Prostate gland (tissue), 2 donors: ENCODE measurements at places on chromosomes 1 and 21.

DNA sequence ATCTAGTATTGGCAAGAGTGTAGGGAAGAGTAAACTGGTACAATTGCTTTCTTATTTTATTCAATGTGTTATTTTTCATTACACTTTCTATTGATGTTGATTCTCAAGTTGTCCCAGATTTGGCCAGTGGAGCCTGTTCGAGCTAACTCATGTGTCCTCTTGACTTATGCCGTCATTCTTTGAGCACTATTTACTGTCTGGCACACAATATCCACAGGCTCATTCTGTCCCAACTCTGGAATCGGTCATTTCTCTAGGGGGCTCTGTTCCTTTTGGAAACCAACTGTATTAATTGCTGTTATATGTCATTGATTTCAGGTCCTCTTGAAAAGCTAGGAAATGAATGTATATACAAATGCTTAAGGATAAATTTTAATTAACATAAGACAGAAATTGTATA lies 22.4 kb upstream of the SFPQ start:
- DNase-seq = no peak

- no peak for DNase-seq
These were observed 1232.1 kb downstream of the MRPL39 start for GRCh38 chr21:24375201-24375600.

GRCh38 chr1:17755120-17755519 lies at the start of gene ACTL8:
Gene ACTL8, plus strand, starts transcription at chr1:17755333. Its CDS starts 67,676 bp downstream, at chr1:17823009.
- DNase-seq = no peak

- no peak for DNase-seq
These were observed 41.5 kb downstream of the LRRC3 start for GRCh38 chr21:44496564-44497550.

- no peak for DNase-seq
These were observed 2.5 kb downstream of the AGO4 start for GRCh38 chr1:35810096-35810881.

GRCh38 chr1:180497826-180498225 lies 4.6 kb downstream of the ACBD6 start:
- DNase-seq = no peak

DNA sequence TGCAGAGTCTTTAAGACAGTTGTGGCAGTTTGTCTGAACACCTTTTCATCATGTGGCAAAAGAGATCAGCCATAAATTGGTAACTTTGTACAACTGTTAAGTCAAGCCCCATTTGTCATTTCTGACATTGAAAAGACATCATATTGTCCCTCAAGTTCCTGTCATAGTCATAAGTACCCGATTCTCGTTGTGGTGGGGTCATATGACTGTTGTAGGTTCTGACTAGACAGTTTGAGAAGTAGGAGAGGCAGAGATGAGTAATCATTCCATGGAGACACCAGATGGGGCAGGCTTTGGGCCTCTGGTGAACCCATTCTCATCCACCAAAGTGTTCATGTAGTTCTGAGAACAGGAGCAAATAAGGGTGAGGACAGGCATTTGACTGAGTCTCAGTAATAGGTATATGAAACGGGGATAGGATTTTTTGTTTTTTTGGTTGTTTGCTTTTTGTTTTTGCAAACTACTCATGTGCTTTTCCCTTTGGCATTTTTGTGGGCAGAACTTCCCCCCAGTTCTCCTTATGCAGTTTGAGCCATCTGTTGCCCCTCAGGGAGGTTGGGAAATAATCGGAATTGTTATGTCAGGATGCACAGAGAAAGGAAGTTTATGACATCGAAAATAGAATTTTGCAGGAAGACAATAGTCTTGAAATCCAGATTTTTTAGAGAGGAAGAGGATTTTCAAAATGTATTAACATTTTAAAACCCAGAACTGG lies 86.9 kb upstream of the KCNE2 start:
- no peak for DNase-seq

DNA sequence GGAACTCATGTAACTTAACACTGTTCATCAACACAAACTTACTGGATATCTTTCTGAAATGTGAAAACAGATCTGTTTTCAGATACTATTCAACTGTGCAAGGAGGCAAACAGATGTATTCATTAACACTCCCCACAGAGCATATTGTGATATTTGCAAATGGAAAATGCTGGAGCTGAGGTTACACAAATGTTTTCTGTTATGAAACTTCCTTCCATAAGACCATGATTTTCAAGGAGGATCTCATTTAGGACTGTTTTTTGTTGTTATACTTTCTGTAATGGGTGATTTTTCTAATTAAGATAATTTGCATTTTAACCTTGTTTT lies 56.1 kb downstream of the GABPA start:
- DNase-seq = no peak

- no peak for DNase-seq
These were observed 91.1 kb downstream of the SMYD2 start for GRCh38 chr1:214372092-214372491.

- DNase-seq = no peak
These were observed 43.3 kb downstream of the VTCN1 start for GRCh38 chr1:117167402-117167801.

- no peak for DNase-seq
These were observed 143.3 kb downstream of the GREM2 start for GRCh38 chr1:240468656-240469055.

DNA sequence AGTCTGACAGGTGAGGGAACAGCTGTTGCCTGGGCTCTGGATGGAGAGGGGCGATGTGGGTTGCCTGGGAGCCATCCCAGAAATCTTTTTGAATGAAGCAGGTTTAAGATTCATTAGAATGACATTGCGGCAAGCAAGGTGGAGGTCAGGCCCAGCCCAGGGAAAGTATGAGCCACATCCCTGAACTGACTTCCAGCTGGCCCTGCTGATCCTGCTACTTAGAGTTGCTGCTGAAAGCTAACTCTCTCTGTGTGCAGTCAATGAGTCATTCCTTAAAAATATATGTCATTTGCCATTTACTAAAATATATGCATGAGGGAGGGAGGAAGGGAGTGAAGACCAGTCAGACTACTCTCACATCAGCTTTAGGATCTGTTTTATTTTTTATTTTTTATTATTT lies 54.3 kb upstream of the RAB3GAP2 start:
- DNase-seq = no peak

GRCh38 chr1:27428316-27429028 lies 36.0 kb downstream of the GPR3 start:
- DNase-seq = no peak

DNA sequence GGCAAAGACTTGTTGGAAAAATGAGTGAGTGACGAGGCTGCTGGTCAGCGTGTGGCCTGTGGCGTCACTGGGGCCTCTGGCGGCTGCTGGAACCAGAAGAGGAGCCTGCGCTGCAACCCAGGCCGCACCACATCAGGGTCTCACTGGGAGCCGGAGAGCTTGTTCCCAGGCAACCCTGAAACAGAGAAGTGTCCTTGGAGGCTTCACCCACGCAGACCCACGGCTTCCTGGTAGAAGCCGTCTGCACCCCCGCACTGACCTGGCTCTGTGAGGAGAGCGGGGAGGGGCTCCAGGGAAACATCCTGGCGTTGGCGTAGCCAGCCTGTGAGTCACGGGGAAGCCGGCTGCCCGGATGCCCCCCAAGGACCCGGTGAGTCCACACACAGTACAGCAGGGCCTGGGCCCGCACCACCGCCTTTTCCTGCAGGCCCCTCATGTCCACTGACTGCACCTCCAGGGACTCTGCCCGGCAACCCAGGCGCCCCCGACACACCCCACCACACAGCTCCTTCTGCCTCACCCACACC lies 57.4 kb downstream of the COL6A1 start:
- no peak for DNase-seq

DNA sequence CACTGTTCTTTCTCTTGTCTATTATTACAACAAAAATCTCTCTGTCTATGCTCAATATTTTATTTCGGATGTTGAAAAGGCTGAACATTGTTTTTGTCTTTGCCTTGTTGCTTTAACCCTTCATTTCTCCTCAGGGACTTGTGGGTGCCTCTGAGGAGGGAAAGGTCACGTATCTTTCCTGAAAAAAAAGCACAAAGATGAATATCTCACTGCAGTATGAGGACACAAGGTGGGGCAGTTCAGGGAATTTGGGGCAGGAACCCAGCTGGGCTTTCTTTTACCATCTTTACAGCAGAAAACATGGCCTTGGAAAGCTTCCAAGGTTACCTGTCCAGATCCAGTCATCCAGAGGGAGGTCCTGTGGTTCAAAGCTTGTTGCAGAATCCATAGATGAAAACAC lies 99.1 kb upstream of the LPGAT1 start:
- DNase-seq = no peak

- DNase-seq = peak; percentile 11
These were observed 10.9 kb upstream of the CD101 start for GRCh38 chr1:116990612-116991151.

DNA sequence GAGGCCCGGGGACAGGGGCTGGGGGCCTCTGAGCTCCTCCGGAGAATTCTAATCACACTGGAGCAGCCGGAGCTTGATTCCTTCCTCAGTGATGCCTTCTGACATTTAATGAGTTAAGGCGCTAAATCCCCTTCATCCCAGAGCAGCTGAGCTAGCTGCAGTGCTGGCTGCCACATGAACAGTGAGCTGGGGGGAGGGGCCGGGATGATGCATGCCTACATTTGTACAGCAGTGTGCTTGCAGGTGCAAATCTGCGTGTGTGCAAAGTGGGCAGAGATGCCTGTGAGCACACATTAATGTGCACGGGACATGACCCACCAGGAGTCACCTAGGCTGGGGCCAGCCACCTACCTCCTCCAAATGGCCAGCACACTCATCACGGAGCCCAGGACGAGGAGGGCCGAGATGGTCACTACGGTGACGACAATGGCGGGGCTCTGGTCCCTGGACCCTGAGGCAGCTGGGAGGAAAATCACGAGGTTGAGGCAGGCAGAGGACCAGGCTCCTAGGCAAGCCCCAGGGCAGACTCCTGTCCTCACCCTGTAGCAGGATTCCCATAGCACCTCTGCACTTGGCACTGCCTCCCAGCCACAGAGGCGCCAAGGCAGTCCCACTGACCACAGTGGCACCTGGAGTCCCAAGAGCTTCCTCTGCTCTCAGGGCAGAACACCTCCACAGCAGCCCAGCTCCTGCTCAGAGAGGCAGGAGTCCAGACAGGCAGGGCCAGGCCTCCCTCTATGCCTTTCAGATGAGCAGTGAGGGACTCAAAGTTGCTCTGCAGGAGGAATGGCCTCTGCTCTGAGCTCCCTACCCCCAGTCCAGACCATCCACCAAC lies 34.7 kb downstream of the CDCA8 start:
- DNase-seq = no peak

DNA sequence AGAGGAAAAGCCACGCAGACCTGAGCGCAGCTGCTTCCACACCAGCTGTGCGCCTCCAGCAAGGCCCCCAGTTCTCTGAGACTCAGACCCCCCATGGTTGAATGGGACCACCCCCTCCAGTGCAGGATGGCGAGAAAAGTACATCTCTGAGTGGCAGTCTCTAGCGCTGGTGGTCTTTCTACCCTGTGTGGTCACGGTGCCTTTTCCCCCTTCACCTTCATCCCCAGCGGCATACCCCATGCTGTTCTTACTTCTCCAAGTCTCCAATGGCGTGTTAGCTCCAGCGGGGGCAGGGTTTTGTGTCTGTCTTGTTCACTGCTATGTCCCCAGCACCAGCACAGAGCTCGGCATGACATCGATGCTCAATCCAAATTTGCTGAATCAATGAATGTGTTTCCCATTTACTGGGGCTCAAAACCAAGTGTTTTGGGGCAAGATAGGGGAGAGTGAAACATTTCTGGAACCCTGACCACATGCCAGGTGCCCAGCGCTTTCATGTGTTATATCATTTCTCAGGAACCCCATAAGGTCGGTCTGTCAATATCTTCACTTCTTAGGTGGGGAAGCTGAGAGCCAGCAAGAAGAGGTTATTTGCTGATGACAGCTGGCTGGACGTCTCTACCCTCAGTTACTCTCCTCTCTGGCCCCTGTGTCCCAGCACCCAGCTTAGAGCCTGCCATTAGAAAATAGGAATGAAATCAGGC lies 959 bp upstream of the SDC3 start:
- no peak for DNase-seq

DNA sequence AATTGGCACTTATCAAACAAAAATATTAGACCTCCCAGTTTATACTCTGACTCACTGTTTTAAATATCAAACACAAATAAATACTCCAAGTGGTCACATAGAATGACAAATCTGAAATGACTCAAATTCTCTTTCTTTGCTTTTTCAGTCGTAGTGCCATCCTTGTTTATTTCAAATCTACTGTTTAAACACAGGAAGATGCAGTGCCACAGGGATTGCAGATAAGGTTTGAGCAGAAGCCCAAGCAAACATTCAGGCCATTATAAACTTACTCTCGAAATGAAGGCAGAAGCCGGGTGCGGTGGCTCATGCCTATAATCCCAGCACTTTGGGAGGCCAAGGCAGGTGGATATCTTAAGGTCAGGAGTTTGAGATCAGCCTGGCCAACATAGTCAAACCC lies 255.4 kb upstream of the PLXNA2 start:
- DNase-seq = no peak

DNA sequence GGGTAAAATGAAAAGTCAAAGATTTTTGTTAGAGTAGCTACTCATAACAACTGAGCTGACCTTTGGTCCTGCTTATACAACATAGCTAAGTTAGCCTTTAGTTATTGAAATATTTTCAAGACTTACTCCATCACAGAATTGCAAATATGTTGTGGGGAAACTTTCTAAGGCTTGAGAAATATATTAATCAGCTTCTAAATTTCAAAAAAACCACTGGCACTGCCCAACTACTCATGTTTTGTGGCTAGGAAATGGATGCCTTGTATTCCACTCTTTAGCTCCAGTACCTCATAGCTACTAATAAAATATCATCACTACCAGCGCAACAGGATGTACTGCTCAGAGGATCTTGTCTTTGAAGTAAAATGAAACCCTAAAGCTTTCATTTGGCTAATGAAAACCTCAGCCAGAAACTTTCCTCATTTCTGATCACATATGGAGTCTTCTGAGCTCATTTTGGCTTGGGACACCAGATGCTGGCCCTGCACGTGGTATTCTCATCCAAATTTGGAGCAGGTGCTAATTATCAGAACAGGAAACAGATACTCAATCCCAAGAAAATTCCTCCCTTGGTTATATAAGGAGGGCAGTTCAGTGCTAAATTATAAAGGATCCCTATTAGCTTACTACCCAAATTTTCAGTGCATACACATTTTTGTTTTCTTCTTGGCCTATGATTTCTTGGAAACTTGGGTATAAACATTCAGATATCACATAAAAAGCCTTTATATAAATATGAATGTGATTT lies 690.7 kb downstream of the ADGRL2 start:
- no peak for DNase-seq

GRCh38 chr1:162159515-162159914 lies 90.0 kb downstream of the NOS1AP start:
- no peak for DNase-seq
